Stimulated activated CD8-positive, alpha-beta memory T cell treated with anti-CD3 and anti-CD28 coated beads, Interleukin-4, amount 100 ng/mL, for 1 hour (primary cell): ENCODE measurements at places on chromosomes 7 and 10.

DNA sequence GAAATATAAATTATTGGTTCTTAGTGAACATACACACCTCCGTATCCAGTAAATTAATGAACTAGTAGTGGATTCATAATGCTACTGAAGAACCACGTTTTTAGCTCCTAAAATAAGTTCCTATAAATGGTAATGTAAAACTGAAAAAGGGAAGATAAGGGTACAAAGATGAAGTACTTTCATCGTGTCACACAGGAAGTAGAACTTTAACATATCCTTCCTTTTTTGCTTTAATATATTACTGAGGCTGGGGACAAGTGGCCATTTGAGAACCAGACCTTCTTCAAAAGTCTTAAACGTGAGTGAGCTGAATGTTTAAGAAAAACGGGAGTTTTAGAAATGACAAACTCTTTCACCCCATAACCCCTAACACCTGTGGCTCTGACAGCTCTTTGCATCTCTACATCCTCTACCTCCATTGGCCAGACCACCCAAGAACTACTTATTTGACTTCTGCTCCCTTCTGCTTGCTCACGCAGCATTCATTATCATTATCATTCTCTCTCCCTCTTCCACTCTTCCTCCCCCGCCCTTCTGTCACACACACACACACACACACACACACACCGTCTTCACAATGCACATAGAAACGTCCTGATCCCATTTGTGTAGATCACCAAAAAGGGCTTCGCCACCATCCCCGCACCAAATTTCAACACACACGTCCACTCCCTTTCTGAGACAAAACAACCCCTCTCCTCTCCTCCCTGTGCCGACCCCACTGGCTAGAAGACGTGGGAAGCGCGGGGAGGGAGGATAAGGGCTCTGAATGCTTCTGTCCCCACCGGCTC is 677 bp downstream of the SKAP2 start:
- DNase-seq: no peak

DNA sequence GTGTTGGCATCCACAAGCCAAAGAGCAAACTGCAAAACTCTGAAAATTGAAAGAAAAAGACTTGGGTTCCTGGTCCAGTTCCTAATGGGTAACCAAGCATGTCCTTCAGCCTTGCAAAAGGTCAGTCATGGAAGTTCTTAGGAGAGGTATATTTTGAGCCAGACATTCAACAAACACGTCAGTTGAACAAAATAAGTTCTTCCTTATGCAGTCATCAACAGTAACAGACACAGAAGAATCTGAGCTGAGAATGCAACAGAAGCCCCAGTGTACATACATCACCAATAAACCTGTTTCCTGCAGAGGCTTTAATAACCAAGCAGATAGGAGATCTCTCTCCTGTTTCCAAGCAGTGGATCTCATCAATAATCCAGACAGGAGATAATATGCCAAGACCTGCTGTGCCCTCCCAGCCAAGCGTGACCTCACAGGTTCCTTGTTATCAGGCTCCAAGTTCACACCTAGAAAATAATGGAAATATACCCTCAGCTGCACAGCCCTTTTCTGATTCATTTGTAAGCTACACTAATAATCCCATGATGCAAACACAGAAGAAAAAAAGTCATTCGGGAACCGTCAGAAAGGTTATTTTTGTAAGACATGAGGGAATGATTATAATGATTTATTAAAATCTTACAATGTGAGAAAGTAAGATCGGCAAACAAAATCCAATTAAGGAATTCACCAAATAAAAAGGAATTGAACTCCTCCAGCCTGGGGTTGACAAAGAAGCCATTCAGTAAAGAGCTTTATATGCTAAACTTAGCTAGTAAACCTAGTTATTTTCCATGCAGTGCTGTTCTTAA is 90.7 kb downstream of the DGKI start:
- DNase-seq: no peak

DNA sequence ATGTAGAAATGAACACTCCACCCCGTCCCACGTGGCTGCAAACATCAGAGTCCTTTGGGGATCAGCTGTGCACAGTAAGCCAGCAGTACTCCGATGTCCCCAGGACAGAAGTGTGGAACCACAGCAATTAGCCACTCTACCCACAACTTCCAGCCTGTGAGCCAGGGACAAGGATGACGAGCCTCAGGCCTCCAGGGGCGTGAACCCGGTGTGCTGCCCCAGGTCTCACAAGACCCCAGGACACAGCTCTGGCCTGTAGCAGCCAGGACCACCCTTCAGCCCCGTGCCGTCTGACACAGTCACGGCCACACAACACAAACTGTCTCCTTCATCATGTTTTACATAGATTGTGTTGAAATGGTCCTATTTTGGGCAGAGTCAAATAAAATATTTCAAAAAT is 113.0 kb upstream of the DIP2C start:
- DNase-seq: no peak

DNA sequence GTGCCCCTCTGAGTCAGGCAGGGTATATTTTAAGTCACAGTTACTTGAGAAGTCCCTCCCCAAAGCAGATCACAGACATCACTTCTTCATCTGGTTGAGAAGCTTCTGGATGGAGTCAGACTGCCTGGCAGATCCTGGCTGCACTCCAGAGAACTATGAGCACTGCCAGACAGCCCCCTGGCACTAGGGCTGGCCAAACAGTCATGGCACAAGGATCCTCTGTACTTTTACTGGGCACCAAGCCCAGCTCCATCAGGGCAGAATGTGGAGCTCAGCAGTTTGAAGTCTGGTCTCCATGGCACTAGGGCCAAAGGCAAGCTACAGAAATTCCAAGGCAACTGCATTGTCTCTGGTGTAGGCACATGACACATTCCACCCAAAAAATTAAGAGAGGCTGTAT is 162.1 kb downstream of the NRG3 start:
- no peak for DNase-seq

- DNase-seq: no peak
Observed at GRCh38 chr7:28473571-28474281, 61.4 kb downstream of the CREB5 start.

GRCh38 chr7:73977619-73978618 is 50.1 kb upstream of the ELN start:
- no peak for DNase-seq

DNA sequence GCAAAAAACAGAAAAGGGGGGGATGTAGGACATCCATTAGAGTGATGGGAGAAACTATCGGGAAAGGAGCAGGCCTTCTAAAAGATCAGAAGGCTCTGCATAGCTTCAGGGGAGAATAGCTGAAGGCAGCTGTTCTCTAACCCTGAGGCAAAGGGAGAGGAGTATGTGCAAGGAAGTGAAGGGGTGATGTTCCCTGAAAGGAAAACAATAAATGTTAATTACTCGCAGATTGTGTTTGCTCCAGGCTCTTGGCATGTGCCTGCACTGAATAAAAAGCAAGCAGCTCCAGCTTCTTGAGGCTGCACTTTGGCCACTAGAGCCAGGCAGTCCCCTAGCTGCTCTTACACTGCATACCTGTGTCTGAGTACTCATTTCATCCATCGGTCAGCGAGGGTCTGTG is 14.4 kb upstream of the STARD3NL start:
- DNase-seq: no peak

GRCh38 chr10:102549549-102549948 is 45.8 kb downstream of the SUFU start:
- no peak for DNase-seq

DNA sequence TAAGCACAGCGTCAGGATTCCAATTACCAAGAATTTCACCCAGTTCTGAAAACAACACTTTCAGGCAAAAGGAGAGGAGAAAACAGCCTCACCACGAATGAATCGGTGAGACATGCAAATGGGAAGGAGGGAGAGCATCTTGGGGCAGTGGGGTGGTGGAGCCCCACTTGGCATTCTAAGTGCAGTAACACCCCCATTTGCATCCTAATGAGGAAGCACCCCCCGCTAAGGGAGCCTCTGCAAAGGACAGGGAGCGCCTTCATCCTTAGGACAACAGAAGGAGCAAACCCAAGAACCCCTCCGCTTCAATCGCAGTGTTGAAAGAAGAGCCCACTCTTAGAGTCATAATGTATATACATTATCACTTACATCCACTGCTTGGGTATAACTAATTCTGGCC is 46.8 kb downstream of the NRAP start:
- DNase-seq: no peak

- DNase-seq: no peak
Observed at GRCh38 chr7:20193242-20193777, 23.9 kb downstream of the MACC1 start.

- no peak for DNase-seq
Observed at GRCh38 chr7:102814025-102814471, 65.2 kb downstream of the FAM185A start.

- no peak for DNase-seq
Observed at GRCh38 chr7:13032576-13032975, 345.1 kb downstream of the ARL4A start.

- DNase-seq: no peak
Observed at GRCh38 chr10:5393529-5393928, 11.1 kb downstream of the TUBAL3 start.

- DNase-seq: no peak
Observed at GRCh38 chr10:116184512-116184794, 88.6 kb downstream of the GFRA1 start.

DNA sequence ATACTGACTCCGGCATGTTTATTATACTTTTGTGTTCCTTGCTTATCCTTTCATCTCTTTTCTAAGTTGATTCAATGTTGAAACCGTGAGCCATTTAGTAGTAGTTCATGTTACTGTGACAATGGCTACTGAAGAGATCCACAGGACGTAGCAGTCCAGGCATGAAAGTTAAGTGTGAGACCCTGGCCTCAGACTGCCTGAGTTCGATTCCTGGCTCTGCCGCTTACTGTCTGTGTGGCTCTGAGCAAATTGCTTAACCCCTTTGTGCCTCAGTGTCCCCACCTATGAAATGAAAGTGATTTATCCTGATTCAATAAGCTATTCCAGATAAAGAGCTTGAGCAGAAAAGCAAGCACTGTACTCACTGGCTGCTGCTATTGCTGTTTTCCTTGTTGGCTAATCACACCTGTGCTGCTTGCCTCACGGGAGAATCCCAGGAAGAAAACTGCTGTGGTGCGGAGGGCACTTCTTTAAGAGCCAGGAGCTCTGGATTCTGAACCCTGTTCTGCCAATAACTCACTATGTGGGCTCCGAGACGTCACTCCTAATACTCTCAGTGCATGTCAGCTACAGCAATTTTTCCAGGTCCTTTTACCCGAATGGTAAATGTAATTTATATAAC is 38.4 kb downstream of the PNLIPRP2 start:
- DNase-seq: no peak
